Foreskin fibroblast (primary cell): ENCODE measurements at places on chromosomes 5 and 9.

GRCh38 chr9:100485196-100485595 is 12.2 kb downstream of the TMEFF1 start:
- no peak for DNase-seq

- no peak for DNase-seq
Observed at GRCh38 chr9:127867356-127868277, 9.9 kb downstream of the AK1 start.

- DNase-seq = no peak
Observed at GRCh38 chr9:135574331-135574730, 12.8 kb downstream of the PAEP start.

DNA sequence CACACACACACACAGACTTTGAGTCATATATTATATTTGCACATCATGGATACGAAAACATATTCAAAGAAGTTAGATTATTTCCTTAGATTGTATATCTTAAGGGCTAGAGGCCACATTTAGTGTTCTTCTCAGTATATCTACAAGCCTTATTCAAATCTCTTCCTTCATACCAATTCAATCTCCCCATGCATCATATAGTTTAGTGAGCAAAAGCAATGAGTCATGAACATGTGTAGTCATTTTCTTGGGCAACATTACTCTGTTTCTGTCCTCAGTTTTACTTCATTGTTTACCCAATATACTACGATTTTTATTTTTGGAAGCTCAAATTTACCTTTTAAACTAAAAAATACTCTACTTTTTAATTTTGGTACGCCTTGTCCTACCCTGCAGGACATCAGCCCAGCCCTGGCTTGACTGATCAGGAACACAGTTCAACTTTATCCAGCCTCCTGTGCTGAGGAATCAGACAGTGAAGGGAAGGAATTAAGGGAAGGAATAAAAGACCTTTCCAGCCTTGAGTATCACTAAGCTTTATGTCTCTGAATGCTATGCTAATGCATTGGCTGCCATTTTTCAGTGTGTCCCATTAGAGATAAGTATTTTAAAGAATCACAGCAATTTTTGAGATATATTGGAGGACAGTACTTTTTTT is 101.7 kb upstream of the FST start:
- peak; percentile 63 for DNase-seq

- no peak for DNase-seq
Observed at GRCh38 chr9:99563364-99563763, 258.3 kb upstream of the NR4A3 start.

- peak; percentile 72 for DNase-seq
Observed at GRCh38 chr9:137694962-137695875, 76.4 kb downstream of the EHMT1 start.

GRCh38 chr9:34072868-34073590 is 24.3 kb upstream of the UBAP2 start:
- DNase-seq = peak; percentile 90

- no peak for DNase-seq
Observed at GRCh38 chr9:107373809-107374208, 90.7 kb downstream of the RAD23B start.

DNA sequence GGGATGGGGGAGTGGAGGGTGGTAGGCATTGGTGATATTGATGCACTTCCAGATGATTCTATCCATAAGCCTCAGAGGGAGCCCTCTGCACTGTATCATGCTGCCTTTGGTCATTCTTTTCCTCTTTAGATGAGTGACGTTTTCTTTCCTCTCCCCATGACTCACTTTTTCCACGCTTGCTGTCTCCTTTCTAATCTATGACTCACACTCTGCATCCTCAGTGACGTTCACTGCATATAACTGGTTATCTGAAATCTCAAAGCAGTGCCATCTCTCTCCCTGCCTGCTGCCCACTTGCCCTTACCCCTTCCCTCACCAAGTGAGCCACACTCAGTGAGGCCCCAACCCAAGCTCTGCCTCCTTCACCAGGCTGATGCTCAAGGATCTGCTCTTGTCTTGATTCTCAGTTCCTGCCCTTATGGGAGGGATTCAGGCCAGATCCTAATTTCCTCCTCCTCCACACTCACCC is 31.6 kb downstream of the PTGS1 start:
- DNase-seq = peak; percentile 95

- peak; percentile 7 for DNase-seq
Observed at GRCh38 chr5:75340714-75341478, 3.9 kb downstream of the HMGCR start.

DNA sequence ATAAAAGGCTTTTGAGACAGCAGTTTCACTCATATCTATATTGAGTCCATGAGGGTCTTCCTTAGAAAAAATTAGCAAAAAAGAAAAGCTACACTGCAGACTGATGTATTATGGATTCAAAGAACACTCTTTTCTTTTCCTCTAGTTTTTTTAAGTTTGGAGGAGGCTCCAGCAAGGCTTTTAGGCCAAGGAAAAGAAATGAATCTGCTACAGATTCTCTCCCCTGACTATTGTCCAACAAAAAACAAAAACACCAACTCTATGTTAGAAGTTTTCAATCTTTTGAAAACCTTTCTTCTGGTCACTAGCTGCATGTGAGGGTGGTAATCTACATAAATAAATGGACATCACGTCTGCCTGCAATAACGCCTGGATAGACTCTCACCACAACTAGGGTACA is 310.4 kb downstream of the ARL15 start:
- DNase-seq = no peak

DNA sequence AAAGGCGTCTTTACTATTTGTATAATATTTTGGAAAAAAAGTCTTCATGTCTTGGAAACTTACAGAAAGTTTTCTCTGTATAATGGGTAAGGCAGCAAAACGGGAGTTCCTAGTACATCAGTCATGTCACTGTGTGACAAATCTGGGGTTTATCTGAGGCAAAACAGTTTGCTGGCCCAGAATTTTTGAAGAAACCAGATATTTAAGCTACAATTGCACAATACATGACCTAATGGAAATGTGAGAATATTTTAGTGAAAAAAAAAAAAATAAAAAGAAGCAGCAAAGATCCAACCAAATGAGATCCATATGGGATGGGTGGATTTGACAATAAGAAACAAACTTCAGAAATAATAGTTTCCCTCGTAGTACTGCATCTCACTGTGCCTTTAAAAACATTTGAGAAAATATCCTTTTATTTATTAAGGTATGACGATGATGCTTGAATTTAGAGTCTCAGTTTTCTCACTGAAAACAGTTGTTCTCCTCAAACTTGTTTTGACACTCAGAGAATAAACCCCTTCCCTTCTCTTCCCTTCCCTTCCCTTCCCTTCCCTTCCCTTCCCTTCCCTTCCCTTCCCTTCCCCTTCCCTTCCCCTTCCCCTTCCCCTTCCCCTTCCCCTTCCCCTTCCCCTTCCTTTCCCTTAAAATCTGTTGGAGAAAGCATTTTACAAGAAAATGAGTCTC is 180.5 kb upstream of the TUT7 start:
- peak; percentile 90 for DNase-seq
